HT1080 (cell line): ENCODE measurements at places on chromosomes 12 and 14.

GRCh38 chr12:54378796-54379397 lies 5.6 kb downstream of the ZNF385A start:
- peak; percentile 58 for DNase-seq

- peak; percentile 63 for DNase-seq
These were observed 34.3 kb downstream of the SERPINA3 start for GRCh38 chr14:94646481-94646880.

- peak; percentile 37 for DNase-seq
These were observed 4.7 kb downstream of the NAB2 start for GRCh38 chr12:57093415-57094207.

DNA sequence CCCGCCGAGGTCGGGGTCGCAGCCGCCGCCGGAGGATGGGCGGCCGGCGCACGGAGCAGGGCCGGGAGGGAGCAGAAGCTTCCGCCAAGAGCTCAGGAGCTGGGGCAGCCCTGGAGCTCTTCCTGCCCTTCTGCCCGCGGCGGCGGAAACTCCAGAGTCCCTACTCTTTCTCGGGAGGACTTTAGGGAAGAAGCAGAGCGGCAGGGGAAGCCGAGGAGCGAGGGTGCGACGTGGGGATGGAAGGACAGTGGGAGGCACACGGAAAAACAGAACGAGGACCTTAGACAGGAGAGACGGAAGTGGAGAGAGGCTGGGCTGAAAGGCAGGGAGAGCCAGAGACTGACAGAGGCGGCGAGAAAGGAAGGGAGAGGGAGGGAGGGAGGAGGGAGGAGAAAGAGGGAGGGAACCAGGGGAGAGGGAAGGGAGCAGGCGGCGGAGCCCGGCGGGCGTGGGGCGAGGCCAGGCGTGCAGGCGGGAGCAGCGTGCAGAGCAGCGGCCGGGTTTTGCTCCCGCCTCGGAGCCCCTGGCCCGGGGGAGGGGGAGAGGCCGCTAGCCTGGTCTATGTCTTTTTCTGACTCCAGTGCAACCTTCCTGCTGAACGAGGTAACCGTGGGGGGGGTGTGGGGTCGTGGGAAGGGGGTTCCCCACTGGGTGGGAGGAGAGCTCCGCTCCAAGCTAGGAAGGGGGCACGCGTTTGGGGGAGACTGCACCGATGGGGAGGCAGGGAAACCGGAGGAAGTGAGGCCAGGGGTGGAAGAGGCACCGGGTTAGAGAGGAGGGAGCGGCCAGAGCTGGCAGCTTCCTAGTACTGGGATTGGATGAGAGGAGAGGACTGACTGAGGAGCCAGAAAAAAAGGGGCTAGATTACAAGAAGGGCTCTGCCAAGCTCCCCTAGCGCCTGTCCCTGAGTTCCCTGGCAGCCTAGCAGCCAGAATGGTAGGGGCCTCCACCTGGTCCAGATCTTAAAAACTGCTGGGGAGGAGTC lies 2.9 kb upstream of the CACNB3 start:
- DNase-seq = peak; percentile 82

DNA sequence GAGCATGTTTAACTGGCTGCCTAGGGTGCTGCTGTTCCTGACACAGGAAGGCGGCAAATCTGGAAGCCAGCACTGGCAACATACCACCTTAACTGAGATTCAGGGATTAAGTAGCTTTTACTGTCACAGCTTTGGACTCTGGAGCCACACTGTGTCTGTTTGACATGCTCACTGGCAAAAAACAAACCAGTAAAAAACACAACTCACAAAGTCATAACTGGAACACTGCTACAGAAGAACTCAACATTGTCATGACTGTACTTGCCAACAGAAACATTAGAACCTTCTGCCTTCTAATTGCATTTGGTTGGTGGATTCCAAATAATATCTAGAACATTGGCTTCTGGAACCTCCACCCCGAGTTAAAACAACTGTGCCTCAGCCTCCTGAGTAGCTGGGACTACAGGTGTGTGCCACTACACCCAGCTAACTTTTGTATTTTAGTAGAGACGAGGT lies 117.6 kb downstream of the TTC6 start:
- DNase-seq = no peak
